Ovary (tissue), 10 donors: ENCODE measurements at places on chromosomes 2 and 18. TPM values are rescaled to one million over a fixed set of nuclear protein-coding genes. Genes with fewer than 3 reads are reported as not detected.

The IL37 gene
- total RNA-seq, result not detected

- no peak overlapping the region for H3K4me3 ChIP-seq
- no peaks in the 10 kb centered on the region for H3K27me3 ChIP-seq
- H3K36me3 ChIP-seq, result no peaks in the 10 kb centered on the region
- no peaks in the 10 kb centered on the region for H3K4me1 ChIP-seq
- no peak for DNase-seq
Observed at GRCh38 chr18:51559902-51560287, 362.4 kb upstream of the MEX3C start.

- H3K27ac ChIP-seq, result no peak overlapping the region
- no peaks in the 10 kb centered on the region for H3K36me3 ChIP-seq
- H3K4me3 ChIP-seq, result no peak overlapping the region
Observed at GRCh38 chr2:151570191-151570590, 160.5 kb downstream of the RIF1 start.

The ARHGAP15 gene
- total RNA-seq, result 5.9 TPM

The TUBA3D gene
- 0.38 TPM for total RNA-seq

- H3K4me1 ChIP-seq, result peaks cover 6% of the 10 kb centered on the region
- no peaks in the 10 kb centered on the region for H3K27me3 ChIP-seq
- no peak overlapping the region for H3K4me3 ChIP-seq
- DNase-seq, result no peak
- no peak overlapping the region for H3K27ac ChIP-seq
- H3K36me3 ChIP-seq, result no peaks in the 10 kb centered on the region
Observed at GRCh38 chr2:174585146-174585545, 12.5 kb downstream of the WIPF1 start.

DNA sequence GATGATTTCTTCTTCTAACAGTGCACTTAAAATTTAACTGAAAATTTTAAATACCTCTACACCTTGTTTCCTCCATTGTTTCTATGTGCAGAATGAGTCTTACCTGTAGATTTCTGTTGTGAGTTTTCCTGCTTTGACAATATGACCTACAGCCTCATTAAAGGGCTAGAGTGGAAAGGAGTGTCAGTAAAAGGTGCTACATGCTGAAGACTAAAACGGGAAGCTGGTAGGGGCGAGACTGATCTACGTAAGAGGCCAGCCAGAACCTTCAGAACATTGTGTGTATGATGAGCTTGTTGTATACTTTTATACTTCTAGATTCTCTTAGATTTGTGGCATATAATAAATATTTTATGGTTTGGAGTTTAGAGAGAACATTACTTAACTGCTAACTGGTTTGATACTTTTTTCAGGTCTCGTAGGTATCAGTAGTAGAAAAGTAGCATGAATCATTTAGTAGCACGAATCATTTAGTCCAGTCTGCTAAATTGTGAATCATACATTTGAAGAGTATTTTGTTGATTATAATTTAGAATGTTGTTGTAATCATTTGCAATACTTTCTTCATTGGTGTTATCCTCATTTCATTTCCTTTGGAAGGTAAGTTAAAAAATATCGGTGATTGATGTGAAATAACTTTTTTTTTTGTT is 14.3 kb downstream of the INSIG2 start:
- no peaks in the 10 kb centered on the region for H3K4me1 ChIP-seq
- H3K36me3 ChIP-seq, result no peaks in the 10 kb centered on the region
- no peak overlapping the region for H3K4me3 ChIP-seq
- no peak for DNase-seq
- H3K27ac ChIP-seq, result no peak overlapping the region

DNA sequence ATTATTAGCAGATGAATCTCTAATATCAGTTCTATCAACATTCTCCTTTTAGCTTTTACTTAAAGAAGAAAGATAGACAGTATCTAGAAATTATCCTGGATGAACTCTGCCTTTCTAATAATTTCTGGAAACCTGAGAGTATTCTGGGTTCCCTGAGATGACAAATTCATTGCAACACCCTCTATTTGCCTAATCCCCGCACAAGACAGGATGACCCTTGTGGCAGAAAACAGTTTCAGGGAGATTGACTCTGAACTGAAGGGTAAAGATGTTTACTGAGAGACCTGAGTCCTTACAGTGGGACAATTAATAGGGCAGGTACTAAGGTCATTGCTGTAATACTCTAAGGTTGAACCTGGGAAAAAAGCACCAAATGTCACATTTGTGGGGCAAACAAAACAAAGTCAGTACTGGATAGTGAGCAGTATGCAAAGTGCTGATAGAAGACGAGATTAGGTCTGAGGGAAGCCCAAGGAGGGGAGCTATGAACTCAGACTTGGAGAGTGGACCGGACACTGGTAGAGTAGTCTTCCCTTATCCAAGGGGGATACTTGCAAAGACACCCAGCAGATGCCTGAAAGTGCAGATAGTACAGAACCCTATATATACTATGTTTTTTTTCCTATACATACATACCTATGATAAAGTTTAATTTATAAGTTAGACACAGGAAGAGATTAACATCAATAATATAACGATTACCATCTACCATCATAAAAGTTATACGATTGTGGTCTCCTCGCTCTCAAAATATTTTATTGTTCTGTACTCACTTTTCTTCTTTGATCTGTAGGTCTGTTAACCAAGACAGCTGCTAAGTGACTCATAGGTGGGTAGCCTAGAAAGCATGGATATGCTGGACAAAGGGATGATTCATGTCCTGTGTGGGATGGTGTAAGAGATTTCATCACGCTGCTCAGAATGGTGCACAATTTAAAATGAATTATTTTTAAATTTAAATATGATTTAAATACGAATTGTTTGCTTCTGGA is 148.3 kb upstream of the KLHL14 start:
- DNase-seq, result no peak
- no peak overlapping the region for H3K4me3 ChIP-seq
- H3K27me3 ChIP-seq, result no peaks in the 10 kb centered on the region
- no peak overlapping the region for H3K27ac ChIP-seq
- H3K36me3 ChIP-seq, result no peaks in the 10 kb centered on the region

- DNase-seq, result no peak
- no peak overlapping the region for H3K27ac ChIP-seq
- H3K4me1 ChIP-seq, result peaks cover 10% of the 10 kb centered on the region
- H3K27me3 ChIP-seq, result no peaks in the 10 kb centered on the region
Observed at GRCh38 chr2:20649576-20649975, 1.3 kb downstream of the HS1BP3 start.

DNA sequence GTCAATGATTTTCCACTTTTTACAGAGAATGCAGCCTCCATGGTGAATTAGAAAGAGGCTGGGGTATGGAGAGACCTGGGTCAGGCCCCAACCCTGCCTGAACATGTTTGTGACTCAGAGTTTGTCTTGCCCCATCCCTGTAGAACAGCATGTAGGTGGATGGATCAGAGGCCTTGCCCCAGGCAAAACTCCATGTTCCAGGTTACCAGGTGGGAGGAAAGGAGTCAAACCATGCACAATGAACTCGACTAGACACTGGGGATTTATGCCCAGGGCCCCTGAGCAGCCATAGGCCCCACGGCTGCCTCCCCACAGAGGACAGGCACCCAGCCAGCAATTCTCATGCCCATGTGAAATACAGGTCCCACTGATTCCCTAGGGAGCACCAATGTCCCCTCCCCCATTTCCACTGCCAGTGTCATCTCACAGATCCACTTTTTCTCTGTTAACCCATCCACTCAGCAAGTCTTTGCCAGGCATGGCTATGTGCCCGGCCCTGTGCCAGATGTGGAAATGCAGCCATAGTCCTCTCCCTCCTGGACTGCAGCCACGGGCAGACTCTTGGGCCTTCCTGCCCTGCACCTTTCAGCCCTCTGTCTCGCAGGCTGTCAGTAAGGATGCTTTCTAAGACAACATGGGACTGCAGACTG is 737.8 kb upstream of the HS6ST1 start:
- DNase-seq, result no peak
- H3K27ac ChIP-seq, result no peak overlapping the region
- no peaks in the 10 kb centered on the region for H3K4me1 ChIP-seq
- no peak overlapping the region for H3K4me3 ChIP-seq
- no peaks in the 10 kb centered on the region for H3K27me3 ChIP-seq
- H3K36me3 ChIP-seq, result no peaks in the 10 kb centered on the region

The SEPTIN2 gene
- total RNA-seq, result 185 TPM

GRCh38 chr2:32622570-32623310 is 5.1 kb upstream of the TTC27 start:
- H3K27me3 ChIP-seq, result no peaks in the 10 kb centered on the region
- H3K36me3 ChIP-seq, result no peaks in the 10 kb centered on the region
- H3K27ac ChIP-seq, result no peak overlapping the region

GRCh38 chr18:10559553-10560451 is 34.0 kb downstream of the NAPG start:
- H3K27ac ChIP-seq, result no peak overlapping the region
- H3K36me3 ChIP-seq, result no peaks in the 10 kb centered on the region
- no peak for DNase-seq
- H3K4me3 ChIP-seq, result no peak overlapping the region
- H3K4me1 ChIP-seq, result no peaks in the 10 kb centered on the region

DNA sequence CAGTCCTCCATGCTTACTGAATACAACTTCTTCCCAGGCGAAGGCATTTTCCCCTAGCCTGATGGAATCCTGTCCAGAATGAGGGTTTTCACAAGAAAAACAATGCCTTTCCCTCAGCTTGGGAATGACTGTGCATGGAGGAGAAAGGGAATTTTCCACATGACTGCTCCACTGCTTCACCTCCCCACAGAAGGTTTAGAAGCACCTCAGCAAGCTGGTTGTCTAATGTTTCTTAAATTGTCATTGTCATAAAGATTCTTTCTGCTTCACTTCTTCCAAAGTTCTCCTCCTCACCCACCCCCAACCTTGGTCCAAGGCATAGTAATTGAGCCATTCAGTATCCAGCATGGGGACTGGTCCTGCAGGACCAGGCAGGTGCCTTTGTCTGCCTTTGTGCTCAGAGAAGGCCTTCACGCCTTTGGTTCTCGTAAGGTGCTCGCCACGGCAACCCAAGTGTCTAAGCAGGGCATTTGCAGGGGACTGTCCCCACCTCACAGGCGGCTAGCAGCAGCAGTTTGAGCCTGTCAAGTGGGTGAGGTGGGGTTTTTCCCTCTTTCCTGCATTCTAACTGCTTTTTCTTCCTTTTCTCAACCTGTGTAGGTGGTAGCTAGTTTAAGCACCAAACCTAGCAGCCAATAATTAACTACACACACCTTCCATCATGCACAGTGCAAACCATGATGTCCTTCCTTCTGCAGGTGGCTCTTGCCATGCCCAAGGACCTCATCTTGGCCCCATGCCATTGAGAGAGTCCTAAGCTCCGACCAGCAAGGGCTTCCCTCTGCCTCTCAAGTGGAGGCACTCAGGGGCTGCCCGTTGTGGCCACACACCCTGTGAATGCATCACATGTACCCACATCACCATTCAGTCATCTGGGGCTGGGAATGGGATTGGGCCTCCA is 65.7 kb upstream of the BCL2L11 start:
- DNase-seq, result no peak
- no peak overlapping the region for H3K27ac ChIP-seq
- no peaks in the 10 kb centered on the region for H3K4me1 ChIP-seq
- H3K27me3 ChIP-seq, result no peaks in the 10 kb centered on the region
- H3K36me3 ChIP-seq, result no peaks in the 10 kb centered on the region

The ERLEC1 gene
- 38.9 TPM for total RNA-seq

- H3K27ac ChIP-seq, result no peak overlapping the region
- no peaks in the 10 kb centered on the region for H3K4me1 ChIP-seq
- no peaks in the 10 kb centered on the region for H3K36me3 ChIP-seq
- no peak overlapping the region for H3K4me3 ChIP-seq
Observed at GRCh38 chr2:28074137-28074536, 183.6 kb downstream of the BABAM2 start.

DNA sequence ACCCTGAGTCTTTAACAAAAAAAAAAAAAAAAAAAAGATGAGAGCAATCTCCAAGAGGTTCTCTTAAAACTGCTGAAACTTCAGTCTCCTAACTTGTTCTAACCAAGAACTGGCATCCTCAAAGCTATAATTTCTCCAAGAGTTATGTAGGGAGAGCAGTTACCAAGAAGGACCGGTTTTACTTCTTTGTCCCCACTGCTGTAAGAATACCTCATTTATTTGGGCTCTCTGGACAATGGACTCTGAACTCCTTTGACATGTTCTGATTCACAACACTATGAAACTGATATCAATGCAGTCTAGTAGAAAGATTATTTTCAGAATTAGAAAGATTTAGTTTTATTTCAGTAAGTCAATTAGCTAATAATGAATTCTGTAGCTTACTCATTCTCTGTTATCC is 84.5 kb upstream of the DTNB start:
- no peak overlapping the region for H3K4me3 ChIP-seq
- no peaks in the 10 kb centered on the region for H3K36me3 ChIP-seq
- no peak for DNase-seq
- no peaks in the 10 kb centered on the region for H3K27me3 ChIP-seq

GRCh38 chr2:231412618-231412963 is 17.1 kb downstream of the B3GNT7 start:
- peaks cover 5% of the 10 kb centered on the region for H3K4me1 ChIP-seq
- no peak overlapping the region for H3K27ac ChIP-seq
- no peak for DNase-seq
- no peaks in the 10 kb centered on the region for H3K27me3 ChIP-seq

GRCh38 chr2:179626261-179626660 is 235.2 kb downstream of the ZNF385B start:
- H3K27ac ChIP-seq, result no peak overlapping the region
- H3K27me3 ChIP-seq, result no peaks in the 10 kb centered on the region
- no peaks in the 10 kb centered on the region for H3K4me1 ChIP-seq
- DNase-seq, result no peak
- no peak overlapping the region for H3K4me3 ChIP-seq

DNA sequence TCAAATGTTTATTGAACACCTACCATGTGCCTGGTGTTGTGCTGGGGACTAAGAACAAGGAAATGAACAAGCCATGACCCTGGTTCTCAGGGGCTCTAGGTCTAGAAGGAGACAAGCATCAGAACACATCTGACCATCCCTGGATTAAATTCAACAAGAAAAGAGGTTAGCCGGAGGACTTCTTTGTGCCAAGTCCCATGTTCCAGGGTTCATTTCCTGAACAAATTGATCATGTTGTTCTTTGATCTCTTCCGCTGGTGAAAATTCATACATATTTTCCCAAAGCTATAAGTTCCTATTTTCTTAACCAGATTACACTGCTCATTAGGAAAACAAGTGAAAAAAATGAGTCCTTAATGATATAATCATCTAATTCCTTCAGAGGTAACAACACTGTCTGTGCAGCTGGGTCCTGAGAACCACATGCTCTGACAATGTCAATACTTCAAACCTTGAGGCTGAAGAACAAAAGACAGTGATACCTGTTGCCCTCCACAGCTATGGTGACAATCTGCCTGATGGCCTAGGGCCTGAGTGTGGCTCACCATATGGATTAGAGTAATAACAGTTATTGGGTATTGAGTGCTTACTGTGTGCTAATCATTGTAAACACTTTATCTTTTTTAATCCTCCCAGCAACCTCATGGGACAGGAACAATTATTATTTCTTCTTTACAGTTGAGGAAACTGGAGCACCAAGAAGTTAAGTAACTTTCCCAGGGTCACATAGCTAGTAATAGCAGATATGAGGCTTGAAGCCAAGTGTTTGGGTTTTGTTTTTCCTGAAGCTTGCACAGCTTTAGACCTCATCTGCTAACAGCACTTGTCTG is 24.6 kb upstream of the INO80C start:
- no peaks in the 10 kb centered on the region for H3K27me3 ChIP-seq
- no peak overlapping the region for H3K4me3 ChIP-seq
- peaks cover 5% of the 10 kb centered on the region for H3K4me1 ChIP-seq
- H3K36me3 ChIP-seq, result no peaks in the 10 kb centered on the region
- no peak for DNase-seq

- DNase-seq, result no peak
- no peak overlapping the region for H3K4me3 ChIP-seq
- H3K4me1 ChIP-seq, result peaks cover 21% of the 10 kb centered on the region
- H3K27me3 ChIP-seq, result no peaks in the 10 kb centered on the region
- no peak overlapping the region for H3K27ac ChIP-seq
Observed at GRCh38 chr2:144501118-144501517, 18.8 kb downstream of the ZEB2 start.

The GCG gene
- 0.23 TPM for total RNA-seq
